Activated naive CD4-positive, alpha-beta T cell (primary cell): ENCODE measurements at places on chromosomes 4 and X.

- no peak for DNase-seq
These were observed 141.2 kb downstream of the PDGFC start for GRCh38 chr4:156830351-156830750.

- DNase-seq, result no peak
These were observed 1.4 kb downstream of the HAND2 start for GRCh38 chr4:173528378-173529321.

DNA sequence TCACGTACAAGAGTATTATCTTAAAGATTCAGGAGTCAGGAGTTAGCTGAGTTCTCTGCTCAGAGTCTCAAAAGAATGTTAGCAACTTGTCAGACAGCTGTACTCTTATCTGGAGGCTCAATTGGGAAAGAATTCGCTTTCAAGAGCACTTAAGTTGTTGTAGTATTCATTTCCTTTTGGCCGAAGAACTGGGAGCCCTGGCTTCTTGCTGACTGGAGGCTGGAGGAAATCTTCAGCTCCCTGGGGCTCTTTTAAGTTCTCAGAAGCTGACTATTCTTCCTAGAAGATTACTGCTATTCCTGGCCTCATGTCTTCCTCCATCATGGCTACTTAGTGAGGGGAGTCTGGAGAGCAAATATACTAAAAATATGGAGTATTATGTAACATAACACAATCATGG lies 587.2 kb downstream of the EPHA5 start:
- DNase-seq, result no peak

DNA sequence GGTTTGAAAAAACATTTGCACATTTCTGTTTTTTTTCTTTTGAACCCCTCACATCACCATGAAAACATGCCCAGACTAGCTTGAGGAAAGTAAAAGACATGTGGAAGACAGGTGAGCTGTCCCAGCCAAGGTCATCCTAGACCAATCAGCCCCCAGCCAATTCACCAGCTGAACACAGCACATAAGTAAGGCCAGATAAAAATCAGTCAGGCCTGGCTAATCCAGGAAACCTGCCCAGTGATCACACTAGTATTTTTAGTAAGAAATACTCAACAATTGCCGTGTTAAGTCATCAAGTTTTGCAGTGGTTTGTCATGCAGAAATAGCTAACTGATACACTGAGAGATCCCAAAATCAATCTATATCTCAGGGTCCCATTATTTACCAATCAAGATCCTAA lies 4.4 kb upstream of the SMR3A start:
- DNase-seq, result no peak

GRCh38 chrX:150763810-150764209 lies 70.6 kb downstream of the MTMR1 start:
- DNase-seq, result no peak

DNA sequence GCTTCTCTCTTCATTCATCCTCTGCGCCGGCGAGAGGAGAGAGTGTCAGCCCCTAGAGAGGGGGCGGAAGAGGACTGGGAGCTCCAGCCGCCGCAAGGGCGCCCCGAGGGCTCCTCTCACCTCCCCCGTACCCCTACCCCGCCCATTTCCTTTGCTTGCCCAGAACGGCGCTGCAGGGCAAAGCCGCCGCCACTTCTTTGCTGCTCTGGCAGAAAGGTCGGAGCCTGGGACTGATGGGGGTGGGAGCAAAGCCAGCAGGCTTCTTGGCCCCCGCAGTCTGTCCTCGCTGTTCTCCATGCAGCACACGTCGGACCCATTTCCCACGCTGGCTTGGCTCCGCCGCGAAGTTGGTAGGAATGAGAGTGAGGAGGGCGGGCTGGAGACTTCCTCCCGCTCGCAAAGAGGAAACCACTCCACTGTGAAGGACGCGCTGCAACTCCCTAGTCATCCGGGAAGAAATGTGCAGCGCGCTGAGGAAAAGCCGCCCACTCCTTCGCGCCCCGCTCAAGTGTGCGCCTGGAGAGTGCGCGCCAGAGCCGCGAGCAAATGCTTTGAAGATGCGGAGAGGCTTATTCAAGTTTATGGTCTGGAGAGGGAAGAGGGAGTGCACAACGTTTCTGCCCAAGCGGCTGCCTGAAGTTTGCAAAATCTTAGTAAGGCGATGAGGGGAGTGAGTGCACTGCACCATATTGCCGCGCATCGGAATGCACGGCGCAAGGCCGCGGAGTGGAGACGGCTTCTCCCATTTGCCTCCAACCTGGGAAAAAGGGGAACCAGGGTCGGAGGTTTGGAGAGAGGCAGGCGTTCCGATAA lies 2.8 kb upstream of the PCDH7 start:
- DNase-seq, result no peak

DNA sequence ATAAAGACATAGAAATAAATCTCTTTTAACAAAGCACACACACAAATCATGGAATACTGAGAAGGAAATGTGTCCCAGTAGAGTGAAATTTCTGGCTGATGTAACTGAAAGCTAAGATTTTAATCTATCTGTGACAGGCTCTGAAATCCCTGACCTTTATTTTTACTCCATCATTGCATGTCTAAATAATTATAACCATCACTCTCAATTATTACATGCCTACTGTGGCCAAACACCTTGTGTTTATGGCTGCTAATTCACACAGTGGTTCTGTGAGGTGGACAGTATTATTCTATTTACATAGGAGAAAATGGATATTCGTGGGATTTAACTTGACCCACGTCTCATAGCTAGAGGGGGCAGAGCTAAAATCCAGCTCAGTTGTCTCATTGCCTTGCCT lies 438.1 kb downstream of the TLL1 start:
- no peak for DNase-seq

DNA sequence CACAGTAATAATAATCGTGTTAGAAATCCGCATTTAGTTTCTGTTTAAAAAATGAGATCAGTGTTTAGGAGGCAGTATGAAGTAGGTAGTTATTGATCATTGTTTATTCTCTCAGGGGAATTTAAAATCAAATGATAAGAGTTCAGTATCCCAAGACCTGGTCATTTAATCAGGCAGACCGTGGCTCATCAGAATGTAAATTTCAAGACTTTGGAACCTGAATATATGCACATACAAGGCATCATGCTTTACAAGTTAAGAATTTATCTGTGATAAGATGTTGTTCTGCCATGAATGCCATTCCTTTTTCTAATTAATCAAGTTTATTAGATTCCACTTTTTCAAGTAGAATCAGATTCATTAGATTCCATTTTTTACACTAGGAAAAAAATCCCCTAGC lies 133.5 kb upstream of the MAOA start:
- DNase-seq, result no peak

- peak; percentile 11 for DNase-seq
These were observed 32.8 kb downstream of the ELOVL6 start for GRCh38 chr4:110165382-110166286.

GRCh38 chr4:99945718-99946355 lies 581 bp downstream of the DNAJB14 start:
- DNase-seq, result peak; percentile 31

- no peak for DNase-seq
These were observed 57.2 kb upstream of the TMEM131L start for GRCh38 chr4:153408932-153409331.

DNA sequence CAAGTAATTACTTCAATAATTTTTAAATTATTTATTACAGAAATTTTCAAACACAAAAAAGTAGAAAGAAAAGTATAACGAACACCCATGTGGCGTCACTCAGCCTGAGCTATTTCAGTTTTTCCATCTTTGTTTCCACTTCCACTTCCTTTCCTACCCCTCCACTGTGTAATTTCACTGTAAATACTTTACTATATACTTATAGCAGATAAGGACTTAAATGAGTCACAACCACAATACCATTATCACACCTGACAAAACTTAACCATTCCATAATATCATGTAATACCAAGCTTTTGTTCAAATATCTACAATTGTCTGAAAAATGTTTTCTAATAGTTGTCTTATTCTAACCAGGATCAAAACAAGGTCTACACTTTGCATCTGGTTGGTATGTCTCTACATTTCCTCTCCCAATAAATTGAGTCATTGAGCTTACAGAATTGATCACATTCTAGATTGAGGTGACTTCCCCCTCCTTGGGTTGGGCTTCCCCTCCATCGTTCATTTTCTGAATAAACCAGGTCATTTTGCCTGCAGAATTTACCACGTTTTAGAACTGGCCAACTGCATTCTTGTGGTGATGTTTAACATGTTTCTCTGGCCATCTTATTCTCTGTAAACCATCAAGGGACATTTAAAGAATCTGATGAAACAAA lies 48.7 kb downstream of the ATP10D start:
- no peak for DNase-seq

GRCh38 chr4:16045687-16046086 lies 38.1 kb downstream of the PROM1 start:
- no peak for DNase-seq

DNA sequence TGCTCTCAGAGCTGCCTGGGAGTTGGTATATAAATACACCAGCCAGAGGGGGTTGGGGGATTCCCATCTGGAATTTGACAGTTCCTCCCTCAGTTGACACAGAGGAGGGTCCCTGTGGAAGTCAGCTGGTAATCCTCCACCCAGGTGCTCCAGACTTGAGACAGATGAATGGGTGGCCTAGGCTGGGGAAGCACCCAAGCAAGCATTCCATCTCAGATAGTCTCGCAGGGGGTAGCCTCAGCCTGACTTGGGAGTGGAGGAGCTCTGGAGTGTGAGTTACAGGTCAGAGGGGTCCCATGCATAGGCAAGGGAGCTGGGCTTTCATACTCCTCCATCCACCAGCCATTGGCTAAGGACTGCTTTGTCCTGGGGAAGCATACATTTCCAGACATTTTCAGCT lies 229.3 kb upstream of the BCOR start:
- no peak for DNase-seq

DNA sequence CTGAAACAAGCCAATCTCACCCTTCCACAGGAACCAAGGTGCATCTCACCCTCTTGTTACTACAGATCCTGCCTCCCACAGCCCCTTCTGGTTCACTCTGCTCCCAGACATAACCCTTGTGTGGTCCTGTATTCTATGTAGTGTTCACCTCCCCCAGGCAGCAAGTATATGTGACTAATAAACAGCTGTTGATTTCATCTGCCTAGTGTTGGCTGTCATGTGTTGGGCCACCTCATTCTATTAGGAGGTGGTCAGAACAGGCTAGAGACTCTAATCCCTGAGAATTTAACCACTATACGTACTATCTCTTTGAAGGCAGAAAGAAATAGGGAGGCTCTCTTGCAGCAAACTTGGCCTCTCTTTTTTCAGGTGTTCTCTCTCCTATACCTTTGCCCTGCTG lies 134.3 kb upstream of the RPL34 start:
- DNase-seq, result no peak

DNA sequence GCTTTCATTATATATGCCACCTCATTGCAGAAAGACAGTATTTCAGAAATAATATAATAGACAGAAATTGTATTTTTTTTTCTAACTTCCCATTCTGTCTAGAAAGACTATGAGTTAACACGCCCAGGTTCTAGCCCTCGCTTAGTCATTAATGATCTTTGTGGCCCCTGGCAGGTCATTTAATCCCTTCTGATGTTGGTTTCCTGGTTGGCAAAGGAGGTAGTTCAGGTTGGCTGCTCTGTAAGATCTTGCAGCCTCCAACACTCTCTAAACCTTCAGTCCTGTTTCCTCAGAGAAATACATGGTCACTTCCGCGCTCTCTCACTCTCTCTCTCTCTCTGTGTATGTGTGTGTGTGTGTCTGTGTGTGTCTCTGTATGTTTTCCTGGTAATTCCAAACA lies 156.3 kb upstream of the NOCT start:
- DNase-seq, result no peak

DNA sequence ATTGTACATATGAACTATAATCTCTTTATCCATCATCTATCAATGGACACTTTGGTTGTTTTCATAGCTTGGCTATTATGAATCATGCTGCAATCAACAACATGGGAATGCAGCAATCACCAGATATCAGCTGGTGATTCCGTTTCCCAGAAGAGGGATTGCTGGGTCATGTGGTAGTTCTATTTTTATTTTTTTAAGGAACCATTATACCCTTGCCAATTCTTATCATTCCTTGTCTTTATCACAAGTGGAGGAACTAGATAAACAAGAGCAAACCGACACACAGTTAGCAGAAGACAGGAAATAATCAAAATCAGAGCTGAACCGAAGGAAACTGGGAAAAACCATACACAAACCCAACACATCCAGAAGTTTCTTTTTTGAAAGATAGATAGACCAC lies 14.5 kb upstream of the LNX1 start:
- DNase-seq, result no peak

DNA sequence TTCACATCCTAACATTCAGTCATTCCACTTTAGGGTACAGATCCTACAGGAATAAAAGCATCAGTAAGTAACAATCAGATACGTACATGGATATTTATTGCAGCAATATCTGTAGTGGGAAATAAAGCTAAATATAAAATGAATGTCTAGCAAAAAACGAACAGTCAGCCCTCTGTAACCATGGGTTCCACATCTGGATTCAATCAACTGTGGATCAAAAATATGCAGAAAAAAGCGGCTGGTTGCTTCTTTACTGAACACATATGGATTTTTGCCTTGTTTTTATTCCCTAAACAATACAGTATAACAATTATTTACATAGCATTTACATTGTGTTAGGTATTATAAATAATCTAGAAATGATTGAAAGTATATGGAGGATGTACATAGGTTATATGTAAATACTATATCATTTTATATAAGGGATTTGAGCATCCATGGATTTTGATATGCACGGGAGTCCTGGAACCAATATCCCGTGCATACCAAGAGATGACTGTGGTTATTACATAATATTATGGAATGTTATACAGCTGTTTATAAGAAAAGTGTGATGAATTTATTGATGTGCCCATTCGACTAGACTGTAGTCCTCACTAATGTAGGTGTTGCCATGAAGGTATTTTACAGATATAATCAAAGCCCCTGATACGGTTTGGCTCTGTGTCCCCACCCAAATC lies 132.8 kb downstream of the ARHGEF9 start:
- no peak for DNase-seq

- DNase-seq, result no peak
These were observed 103.2 kb downstream of the ANXA3 start for GRCh38 chr4:78654807-78655206.

GRCh38 chr4:85732124-85732523 lies 257.2 kb downstream of the ARHGAP24 start:
- DNase-seq, result no peak
